Activated CD4-positive, CD25-positive, alpha-beta regulatory T cell (primary cell): ENCODE measurements at places on chromosomes 2 and 18.

DNA sequence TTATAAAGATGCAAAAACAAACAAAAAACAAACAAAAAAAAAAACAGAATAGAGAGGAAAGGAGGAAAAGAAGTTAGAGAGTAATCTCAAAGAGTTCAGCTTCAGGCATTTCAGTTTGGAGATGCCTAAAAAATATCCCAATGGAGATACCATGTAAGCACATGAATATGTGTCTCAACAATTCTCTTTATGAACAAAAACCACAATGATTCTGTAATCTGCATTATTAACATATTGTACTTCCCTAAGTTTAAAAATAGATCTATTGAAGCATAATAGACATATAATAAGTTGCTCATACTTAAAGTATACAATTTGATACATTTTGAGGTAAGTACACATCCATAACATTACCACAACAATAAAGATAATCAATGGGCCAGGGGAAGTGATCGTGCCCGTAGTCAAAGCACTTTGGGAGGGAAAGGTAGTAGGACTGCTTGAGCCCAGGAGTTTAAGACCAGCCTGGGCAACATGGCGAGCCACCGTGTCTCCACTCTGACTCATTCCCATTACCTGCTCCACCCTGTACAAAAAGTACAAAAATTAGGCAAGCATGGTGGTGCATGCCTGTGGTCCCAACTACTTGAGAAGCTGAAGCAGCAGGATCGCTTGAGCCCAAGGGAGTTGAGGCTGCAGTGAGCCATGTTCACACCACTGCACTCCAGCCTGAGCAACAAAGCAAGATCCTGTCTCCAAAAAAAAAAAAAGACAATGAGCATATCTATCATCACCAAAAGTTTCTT, 158.9 kb downstream of the ATAD2B start:
- no peak for DNase-seq

- no peak for DNase-seq
Observed at GRCh38 chr2:181472990-181473389, 15.8 kb downstream of the ITGA4 start.

GRCh38 chr2:69177785-69178636, 165.0 kb downstream of the ANTXR1 start:
- DNase-seq, result no peak

DNA sequence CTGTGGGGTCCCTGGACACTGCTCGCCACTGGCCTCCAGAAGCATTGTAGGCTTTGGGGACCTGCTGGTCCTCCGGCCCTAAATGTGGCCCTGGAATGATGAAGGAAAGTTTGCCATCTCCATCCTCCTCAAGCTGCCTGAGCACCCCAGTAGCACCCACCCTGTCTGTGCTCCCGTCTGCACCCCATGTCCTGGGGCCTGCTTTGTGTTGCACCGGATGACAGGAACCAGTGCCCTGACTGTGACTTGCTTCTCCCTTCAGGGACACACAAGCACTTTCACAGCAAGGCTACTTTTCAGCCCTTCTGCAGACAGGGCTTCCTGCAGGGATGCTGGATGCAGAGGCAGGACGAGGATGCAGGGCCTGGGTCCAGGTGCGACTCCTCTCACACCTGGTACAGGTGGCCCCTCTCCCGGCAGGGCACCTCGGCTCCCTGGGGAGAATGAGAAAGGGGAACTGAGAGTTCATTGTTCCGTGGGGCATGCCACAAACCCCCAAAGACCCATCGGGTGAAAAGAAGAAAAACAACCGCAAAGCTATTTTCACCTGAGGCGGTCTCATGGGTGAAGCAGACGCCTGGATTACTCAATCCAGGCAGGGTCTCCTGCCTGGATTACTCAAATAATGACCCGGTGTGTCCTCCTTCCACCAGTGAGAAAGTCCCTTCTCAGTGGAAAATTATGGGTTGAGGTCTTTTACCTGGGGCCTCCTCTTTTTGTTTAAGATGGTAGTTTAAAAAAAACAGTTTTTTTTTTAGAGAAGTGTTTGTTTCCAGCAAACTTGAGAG, 74.9 kb downstream of the LONRF2 start:
- no peak for DNase-seq

- DNase-seq, result no peak
Observed at GRCh38 chr2:74026687-74027241, 42.1 kb downstream of the TET3 start.

GRCh38 chr2:55620123-55620779, 2.8 kb upstream of the PPP4R3B start:
- no peak for DNase-seq

- no peak for DNase-seq
Observed at GRCh38 chr2:165815299-165816141, 21.5 kb upstream of the GALNT3 start.

GRCh38 chr18:36284671-36285295, 12.7 kb upstream of the FHOD3 start:
- DNase-seq, result peak; percentile 6

- DNase-seq, result no peak
Observed at GRCh38 chr2:69083235-69083748, 70.3 kb downstream of the ANTXR1 start.
